NCI-H748 treated with DMSO at 0.1 percent for 48 hours (cell line): ENCODE measurements at places on chromosomes 12 and 14.
A peak's percentile ranks its signal among the peaks of the same experiment; 100 is the strongest.

DNA sequence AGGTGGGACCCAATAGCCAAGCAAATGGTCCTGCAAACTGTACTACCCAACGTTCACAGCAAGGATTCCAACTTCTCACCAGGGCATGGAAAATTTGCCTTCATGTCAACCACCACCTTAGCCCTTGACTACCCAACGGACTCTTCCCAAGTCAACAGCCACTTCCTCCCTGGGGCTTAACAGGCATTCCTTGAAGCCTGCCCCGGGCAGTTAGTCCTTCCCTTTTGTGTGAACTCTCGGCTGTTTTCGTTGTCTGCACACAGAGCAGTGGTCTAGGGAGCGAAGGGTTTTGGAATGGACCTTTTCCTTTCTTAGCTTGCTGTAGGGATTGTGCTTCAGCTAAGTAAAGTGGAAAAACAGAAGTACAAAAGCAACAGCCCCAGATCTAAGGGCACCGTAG, 35.2 kb upstream of the TCL1B start:
- no peak for DNase-seq

DNA sequence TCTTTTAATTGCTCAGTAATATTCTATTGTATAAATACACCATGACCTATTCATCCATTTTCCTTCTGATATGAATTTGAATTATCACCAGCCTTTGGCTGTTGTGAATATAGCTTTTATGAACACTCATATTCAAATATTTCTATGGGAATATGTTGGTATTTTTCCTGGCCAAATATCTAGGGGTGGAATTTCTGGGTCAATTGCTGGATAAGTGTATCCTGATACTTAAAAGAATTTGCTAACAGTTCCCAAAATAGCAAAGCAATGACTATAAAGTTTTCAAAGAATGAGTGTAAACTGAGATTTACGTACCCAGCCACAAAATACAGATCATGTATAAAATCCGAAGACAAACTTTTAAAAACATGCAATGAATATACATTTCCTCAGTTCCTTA, 148.7 kb upstream of the CLEC14A start:
- DNase-seq: no peak

DNA sequence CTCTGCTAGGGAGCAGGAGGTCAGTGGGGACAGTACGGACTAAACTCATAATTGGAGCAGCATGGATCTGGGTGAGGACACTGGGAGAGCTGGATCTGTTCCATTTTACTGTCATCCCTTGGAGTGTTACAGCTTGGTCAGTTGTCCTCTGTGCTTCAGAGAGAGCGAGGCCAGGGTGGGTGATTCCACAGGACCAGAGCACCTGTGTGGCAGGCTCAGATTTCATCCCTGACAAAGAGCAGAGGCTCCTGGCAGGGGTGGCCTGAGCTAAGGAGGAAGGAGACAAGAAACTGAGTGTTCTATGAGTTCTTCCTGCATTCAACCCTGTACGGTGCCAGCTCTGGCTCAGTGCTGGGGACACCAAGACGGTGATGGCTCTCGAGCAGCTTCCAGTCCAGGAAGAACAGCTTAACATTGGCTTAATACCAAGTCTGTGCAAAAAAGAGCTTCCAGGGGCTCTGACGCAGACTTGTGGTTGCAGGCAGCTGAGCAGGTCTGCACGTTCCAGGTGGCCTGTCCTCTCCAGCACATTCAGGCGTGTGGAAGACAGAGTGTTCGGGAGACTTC, 8.4 kb upstream of the PGF start:
- DNase-seq: no peak

DNA sequence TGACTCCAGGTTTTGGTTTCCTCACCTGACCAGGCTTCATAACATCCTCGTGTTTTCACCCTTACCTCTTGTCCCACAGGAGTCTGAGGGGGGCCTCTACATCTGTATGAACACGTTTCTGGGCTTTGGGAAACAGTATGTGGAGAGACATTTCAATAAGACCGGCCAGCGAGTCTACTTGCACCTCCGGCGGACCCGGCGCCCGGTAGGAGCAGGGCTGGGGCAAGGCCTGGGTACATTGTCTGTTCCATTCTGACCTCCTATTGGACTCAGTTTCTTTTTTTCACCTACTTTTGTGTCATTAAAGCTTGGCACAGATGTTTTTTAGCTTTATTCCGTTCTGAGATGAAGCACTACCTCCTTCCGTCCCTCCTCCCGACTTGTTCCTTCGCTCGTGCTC, 3.4 kb downstream of the USP5 start:
- DNase-seq: no peak

DNA sequence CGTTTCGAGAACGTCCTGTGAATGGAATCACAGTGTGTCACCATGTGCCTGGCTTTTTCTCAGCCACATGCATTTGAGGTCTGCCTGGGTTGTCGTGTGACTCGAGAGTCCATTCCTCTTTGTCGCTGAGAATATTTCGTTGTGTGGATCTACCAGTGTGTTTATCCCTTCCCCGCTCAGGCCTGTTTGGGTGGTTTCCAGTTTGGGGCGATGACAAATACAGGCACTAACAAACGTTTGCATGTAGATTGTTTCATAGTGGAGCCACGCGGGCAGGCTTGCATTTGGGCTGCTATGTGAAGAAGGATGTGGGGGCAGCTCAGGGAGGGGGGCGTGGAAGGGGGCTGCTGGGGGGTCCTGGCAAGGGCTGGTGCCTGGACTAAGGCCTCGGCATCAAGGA, 14.1 kb downstream of the RIN3 start:
- no peak for DNase-seq

DNA sequence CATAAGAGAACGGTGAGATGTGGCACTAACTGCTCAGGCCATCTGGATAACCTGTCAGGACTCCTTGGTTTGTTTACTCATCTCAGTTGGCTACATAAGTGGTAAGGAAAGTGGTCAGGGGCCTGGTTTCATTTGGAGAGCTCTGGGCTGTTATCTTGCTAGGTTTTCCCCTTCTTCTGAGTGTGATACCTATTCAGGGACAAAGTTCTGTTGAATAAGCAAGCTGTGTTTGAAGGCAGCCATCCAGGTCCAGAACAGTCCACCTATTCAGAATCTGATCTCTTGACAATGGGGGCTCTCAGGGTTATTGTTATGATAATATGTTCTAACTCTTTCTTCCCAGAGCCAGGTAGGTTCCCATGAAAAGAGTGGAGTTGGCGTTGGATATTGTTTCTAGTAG, 194.9 kb downstream of the PAH start:
- no peak for DNase-seq

- no peak for DNase-seq
Measured at GRCh38 chr12:59763835-59764234, 168.0 kb downstream of the SLC16A7 start.

DNA sequence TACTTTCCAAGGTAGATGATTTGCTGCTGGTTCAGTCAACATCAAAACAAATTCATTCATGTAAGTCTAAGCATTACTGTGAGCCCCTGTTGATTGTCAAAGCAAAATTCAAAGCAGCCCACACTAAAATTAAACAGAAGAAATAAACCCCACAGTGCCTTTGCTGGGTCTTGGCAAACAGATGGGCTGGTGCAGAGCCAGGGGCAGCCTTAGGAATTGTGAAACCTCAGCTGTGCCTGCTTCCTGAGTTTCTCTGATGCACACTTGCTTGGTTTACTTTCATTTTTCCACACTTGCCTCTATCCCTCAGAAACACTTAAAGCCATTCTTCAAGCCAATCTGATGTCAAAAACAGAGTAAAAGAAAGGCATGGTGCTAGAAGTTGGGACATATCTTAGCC, 6.6 kb upstream of the PLEKHG7 start:
- DNase-seq: no peak

- DNase-seq: peak; percentile 77
Measured at GRCh38 chr14:82710267-82710841, 1176.7 kb upstream of the SEL1L start.

DNA sequence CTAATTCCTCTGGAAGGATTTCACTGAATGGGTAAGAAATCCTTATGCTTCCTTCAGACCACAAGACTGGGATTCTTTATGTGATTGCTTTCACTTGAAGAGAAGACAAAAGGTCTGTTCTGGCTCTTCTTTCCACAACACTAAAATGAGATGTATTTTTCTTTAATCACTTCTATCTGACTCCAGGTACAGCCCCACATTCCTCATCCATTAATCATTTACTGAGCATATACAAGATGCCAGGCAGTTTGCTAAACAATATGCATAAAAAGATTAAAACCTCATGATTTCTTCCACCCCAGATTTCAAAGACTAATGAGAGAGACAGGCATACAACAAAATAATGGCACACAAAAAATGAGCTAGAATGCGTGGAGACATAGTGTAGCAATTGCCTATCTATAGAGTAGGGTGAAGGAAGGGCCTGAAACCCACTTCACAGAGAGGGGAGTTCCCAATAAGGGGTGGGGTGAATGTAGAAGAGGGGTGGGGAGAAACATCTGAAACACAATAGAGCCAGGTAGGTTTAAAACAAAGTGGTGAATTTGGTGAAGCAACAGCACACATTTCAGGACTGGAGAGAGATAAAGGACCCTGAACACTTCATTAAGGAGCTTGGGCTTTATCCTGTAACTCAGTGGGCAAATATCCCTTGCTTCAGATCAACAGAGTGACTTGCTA, 65.1 kb upstream of the PRB2 start:
- DNase-seq: no peak

DNA sequence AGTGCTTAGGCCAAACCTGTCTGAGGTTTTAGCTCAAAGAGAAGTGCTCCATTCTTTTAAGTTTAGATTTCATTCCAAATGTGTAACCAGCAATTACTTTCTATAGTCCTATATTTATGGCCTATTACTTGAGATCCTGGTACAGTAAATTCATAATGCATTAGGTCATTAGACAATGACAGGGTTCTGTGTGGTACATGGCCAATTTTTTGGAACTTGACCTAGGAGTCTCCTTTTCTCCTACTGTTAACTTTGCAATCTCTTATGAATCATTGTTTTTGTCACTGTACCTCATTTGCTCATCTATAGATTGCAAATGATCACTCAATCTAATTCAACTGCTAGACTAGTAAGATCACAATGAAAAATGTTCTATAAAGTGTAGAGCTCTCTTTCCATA, 136.7 kb downstream of the PDE3A start:
- DNase-seq: no peak

DNA sequence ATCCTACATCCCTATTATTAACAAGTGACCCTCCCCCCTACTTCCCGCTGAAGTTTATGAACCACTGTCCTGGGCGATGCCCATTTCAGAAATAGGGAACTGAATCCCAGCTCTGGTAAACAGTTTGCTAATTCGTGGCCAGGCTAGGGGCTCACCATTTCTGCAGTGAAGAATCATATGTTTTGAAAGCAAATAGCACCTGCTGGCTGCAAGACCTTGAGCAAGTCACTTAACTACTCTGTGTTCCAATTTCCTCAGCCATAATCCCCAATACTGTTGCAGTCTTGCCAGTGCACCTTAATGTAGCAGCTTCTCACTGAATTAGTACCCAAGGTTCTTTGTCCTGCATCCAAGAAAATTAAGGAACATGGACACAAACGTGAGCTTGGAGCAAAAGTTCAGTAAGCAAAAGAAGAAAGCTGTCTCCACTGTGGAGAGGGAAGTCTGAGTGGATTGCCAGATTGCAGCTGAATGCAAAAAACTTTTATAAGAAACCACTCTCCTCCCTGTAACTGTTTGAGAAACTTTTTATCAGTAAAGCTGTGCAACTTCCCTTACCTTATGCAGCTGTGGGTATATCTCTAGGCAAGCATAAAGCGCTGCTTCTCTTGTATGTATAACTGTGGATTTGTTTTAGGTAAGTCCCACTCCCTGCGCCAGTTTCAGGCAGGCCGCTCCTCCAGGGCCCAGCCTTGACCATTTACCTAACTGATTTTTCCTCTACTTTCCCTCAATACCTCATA, 824 bp downstream of the OAS1 start:
- no peak for DNase-seq
